ENCODE measurements at places on chromosomes 12 and 14.
A peak's percentile ranks its signal among the peaks of the same experiment; 100 is the strongest.

DNA sequence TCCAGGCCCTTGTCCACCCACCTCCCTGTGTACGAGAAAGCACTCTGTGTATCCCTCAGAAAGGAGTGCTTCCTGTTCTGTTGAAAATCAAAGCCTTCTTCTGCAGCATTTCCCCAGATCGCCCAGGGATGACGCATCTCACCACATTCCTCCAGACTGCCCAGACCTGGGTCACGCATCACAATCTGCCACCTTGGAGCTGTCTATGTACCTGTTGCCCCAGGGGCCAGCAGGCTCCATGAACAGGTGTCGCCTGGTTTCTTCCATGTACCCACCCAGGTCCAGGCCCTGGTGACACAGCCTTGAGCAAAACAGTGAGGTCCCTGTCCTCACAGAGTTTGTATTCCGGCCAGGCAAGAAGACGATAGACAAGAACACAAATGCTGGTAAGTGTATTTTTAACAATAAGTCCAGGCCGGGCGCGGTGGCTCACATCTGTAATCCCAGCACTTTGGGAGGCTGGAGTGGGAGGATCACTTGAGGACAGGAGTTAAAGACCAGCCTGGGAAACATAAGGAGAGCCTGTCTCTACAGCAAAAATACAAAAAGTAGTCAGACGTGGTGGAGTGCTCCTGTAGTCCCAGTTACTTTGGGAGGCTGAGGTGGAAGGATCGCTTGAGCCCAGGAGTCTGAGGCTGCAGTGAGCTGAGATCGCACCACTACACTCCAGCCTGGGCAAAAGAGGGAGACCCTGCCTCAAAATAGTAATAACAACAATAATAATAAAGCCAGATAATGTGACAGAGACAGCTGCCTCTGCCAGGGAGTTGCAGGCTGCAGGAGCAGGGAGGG lies 6.8 kb upstream of the PPP1R13B start:
- DNase-seq = no peak

GRCh38 chr12:15151161-15152091 lies 69.8 kb downstream of the RERG start:
- DNase-seq = peak; percentile 10

DNA sequence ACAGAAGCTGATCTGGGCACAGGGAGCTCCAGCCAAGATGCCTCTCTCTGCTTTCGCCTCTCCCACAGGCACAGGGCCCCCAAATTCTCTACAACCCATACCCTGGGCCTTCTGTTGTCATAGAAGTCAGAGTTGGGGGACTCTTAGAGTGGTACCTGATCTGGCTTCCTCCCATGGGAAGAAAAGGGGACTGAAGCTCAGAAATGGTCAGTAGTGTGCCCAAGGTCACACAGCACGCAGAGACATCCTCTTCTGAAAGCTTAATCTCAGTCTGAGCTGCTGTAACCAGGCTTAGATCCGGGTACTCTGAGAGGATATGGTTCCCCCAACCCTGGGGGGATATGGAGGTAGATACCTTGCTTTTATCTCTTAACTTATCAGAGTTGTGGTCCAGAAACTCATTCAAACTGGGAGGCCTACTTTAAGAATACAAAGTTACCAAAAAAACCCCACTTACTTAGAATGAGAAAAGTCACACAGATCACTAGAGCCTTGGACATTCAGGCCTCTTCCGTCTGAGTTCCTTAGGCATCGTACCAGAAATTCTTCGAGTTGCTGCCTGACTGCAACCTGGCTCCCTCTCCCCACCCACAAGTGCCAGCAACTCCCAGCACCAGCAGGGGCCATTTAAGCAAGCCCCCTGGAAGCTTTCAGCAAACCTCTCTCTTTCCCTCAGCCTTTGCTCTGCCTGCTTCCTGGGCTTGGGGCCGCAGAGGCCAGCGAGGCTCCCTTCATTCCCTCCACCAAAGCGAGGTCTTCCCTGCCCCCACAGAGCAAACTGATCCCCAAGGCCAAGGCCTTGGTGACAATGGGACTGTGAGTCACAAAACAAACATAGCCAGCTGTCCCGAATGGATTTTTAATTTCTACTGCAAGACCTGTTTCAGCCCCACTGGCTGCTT lies 13.9 kb downstream of the KRT7 start:
- peak; percentile 57 for DNase-seq

- DNase-seq = no peak
Observed at GRCh38 chr12:110807640-110808039, 39.1 kb upstream of the CCDC63 start.

DNA sequence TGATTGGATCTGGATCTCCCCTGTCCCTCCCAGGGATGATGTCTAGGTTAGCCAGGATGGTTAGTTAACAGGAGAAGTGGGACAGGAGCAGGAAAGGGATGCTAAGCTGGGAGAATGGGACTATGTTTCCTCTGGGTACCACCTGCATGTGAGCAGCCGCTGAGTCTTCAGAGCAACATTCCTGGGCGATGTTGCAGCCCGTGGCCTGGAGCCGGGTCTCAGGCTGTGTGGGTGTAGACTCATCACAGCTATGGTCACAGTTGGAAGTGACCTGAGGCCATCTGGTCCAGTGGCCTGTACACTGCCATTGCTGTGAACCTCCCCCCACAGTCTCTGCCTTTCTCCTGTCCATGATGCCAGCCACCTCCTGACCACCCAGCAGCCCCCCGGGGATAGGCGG lies 422.6 kb downstream of the DPF3 start:
- DNase-seq = peak; percentile 71

DNA sequence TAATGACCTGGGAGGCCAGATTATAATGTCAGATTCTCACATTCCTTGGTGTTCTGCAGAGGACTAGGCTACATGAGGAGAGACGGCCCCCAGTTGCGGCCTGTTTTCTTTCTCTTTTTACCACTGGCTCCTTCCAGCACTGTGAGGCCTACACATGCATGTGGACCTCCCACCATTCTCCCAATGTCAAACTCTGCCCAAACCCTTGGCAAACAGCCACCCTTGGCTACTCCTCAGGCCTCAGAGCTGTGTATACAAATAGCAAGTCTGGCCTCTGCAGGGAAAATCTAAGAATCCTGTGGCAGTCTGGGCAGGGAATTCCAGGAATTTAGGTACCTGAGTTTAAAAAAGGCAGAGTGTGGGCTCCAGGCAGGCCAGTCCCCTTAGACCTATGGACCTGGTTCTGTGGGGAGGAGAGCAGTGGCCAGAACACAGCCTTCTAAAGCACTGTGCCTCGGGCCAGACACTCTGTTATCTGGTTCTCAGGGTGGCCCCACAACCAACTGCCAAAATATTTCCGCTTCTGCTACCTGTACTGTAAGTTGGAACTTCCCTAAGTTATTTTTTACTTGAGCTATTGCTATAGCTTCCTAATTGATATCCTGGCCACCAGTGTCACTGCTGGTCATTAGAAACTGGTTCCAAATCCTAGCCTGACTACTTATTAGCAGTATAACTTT lies 19.9 kb upstream of the NEDD1 start:
- no peak for DNase-seq

GRCh38 chr12:105741786-105742566 lies 396.8 kb downstream of the NUAK1 start:
- peak; percentile 97 for DNase-seq

- DNase-seq = no peak
Observed at GRCh38 chr12:37672655-37673260, 643.8 kb upstream of the ALG10B start.

DNA sequence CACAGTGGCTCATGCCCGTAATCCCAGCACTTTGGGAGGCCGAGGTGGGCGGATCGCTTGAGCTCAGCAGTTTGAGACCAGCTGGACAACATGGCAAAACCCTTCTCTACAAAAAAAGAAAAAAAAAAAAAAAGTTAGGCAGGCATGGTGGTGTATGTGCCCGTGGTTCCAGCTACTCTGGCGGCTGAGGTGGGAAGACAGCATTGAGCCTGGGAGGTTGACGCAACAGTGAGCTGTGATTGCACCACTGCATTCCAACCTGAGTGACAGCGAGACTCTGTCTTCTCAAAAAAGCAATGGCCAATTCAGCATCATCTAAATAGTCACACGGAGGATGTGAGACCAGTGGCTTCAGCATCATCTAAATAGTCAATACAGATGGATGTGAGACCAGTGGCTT lies 10.4 kb upstream of the SAMD4A start:
- DNase-seq = no peak

GRCh38 chr12:50825372-50825838 lies 17.3 kb upstream of the TMPRSS12 start:
- peak; percentile 66 for DNase-seq

DNA sequence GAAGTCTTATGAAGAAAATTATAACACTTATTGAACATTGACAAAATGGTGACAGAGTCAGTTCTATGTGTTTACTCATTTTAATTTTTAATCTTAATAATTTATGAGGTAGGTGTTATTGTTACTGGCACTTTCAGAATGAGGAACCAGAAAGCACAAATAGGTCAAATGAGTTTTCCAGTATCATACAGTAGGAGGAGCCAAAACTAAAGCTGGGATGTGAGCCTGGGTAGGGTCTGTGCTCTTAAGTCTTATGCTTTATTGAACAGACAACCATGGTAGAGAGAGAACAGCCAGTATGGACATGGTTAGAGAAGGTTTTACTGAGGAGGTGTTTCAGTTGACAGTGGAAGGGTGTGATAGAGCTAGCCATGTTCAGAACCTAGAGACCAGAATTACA lies 775.7 kb downstream of the TMTC2 start:
- DNase-seq = no peak

- no peak for DNase-seq
Observed at GRCh38 chr12:92079054-92079385, 66.6 kb downstream of the BTG1 start.

DNA sequence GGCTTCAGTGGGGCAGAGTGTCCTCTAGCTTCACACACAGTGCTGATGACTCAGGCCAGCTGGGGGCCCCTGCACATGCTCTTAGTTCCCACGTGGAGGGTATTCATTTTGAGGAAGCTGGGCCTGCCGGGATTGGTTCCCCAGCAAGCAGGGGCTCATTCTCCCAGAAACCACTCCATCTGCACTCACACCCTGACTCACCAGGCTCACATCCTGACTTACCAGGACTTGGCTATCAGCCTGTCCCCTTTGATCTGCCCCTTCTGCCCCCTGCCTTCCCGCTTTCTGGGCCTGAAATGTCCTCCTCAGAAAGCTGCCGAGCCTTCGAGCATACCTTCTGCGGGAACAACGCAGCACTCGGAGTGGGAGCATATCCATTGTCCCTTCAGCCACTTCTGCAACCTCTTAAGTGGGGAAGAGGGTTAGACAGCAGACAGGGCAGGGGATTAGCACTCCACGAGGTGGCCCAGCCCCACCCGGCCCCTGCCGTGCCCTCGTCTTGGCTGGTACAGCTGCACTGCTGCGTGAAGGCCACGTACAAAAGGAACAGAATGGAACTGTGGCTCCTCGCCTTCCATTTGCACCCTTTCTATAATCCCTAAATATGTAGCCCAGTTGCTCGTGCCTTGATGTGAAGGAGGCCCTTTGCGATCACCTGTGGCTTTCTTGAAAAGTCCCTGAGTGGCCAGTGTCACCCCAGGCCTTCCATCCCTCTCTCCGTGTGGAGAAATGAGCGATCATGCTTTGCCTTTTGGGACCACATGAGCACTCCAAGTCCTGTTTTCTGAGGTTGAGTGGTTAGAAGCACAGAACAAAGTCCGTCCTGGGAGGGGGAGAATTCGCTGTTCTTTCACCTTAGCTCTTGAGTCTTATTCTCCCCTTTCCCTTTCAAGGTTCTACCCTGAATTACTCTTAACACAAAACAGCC lies 26.1 kb downstream of the TPCN1 start:
- DNase-seq = peak; percentile 90

DNA sequence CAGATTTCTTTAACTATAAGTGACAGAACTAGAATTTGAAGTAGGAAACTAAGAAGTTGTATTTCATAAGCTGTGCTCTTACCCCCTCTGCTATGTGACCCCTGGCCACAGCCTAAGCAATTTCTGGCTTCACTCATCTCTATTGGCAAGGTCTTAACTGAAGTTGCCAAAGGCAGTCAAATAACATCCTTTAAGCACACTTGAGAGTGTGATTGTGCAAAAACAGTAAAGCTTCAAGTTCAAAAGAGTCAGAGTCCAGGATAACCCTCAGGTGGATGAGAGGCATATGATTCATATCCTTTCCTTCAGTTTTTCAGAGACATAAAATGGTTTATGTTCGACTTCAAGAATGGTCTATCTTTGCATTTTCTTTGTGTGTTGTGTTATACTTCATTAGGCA lies 45.2 kb downstream of the GRIP1 start:
- DNase-seq = peak; percentile 22

DNA sequence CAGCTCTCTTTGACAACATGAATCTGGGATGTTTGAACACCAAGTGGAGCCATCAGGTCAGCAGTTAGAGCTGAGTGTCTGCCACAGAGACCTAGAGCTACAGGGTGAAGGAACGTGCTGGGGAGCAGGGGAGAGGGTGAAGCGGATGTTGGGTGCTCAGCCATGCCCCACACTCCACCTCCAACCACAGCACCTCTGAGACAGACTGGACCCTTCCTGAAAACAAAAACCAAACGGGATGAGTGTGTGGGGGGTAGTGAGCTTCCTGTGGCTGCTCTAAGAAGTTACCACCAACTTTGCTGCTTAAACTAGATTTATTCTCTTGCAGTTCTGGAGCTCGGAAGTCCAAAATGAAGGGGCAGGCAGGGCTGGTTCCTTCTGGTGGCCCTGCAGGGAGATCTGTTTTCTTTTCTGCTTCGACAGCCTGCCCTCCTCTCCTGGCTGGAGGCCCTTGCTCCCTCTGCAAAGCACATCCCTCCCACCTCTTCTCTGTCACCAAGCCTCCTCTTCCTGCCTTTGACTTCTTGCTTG lies 5.6 kb upstream of the GOLGA3 start:
- no peak for DNase-seq

- no peak for DNase-seq
Observed at GRCh38 chr12:16012117-16012516, 101.0 kb downstream of the DERA start.

GRCh38 chr14:101130861-101131260 lies 227.3 kb upstream of the RTL1 start:
- no peak for DNase-seq

GRCh38 chr14:73761618-73762355 lies 47.6 kb upstream of the PNMA1 start:
- no peak for DNase-seq

DNA sequence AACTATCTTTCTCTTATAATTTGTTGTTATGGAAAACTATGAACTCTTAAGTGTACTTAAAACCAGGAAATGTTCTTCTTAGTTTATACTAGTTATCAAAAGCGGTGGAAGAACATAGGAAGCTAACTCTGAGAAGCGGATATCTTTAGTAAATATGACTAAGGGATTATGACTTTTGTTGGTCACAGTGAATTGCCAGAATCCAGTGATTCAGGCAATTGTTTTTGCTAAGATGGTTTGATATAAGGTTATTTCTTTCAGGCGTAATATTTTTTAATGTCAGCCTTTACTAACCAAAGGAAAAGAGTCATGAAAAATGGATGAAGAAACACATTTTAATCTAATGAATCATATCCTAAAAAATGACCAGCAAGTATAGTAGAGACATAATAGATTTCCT lies 473.5 kb downstream of the FOXG1 start:
- peak; percentile 60 for DNase-seq
